ENCODE measurements at places on chromosomes 16 and 17. TPM values are rescaled to one million over a fixed set of nuclear protein-coding genes. Genes with fewer than 3 reads are reported as not detected.

ARL5C gene
- 0.54 TPM for total RNA-seq

KRT24 gene
- total RNA-seq: not detected

MVD gene
- total RNA-seq: 38.2 TPM

- no peak for DNase-seq
These were observed at the start of gene ARHGAP27 for GRCh38 chr17:45432405-45433158. TSS of gene ARHGAP27 (minus strand) at chr17:45432870. CDS start at chr17:45430279, 2,591 bp downstream.

GRCh38 chr17:65886315-65887245, 305.4 kb downstream of the CEP112 start:
- no peak for DNase-seq

GRCh38 chr17:81015136-81015535, 19.8 kb upstream of the BAIAP2 start:
- no peak for DNase-seq

ACSM3 gene
- 67.1 TPM for total RNA-seq

RAMP2 gene
- total RNA-seq: 0.27 TPM

CDH16 gene
- total RNA-seq: not detected

SDR42E1 gene
- total RNA-seq: 2.7 TPM

GRCh38 chr16:12025926-12026325, 49.4 kb downstream of the SNX29 start:
- DNase-seq: no peak

- no peak for DNase-seq
These were observed 1.4 kb downstream of the CENPX start for GRCh38 chr17:82021107-82021899.

DNA sequence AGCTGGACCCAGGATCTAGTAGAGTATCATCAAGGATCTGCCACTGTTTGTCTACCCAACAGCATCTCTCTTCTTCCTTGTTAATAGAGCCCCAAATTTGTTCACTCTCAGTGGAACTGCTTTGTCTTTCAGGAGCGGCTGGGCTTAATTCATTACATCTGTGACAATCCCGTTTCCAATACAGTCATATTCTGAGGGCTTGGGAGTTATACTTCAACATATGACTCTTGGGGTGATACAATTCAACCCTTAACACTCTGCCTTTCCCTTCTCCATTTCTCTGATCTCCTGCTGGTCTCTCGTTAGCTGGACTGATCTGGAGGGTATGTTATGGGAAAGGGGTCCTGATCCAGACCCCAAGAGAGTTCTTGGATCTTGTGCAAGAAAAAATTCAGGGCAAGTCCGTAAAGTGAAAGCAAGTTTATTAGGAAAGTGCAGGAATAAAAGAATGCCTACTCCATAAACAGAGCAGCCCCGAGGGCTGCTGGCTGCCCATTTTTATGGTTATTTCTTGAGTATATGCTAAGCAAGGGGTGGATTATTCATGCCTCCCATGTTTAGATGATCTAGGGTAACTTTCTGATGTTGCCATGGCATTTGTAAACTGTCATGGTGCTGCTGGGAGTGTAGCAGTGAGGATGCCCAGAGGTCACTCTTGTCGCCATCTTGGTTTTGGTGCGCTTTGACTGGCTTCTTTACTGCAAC, 42.4 kb downstream of the IQCK start:
- no peak for DNase-seq

DNA sequence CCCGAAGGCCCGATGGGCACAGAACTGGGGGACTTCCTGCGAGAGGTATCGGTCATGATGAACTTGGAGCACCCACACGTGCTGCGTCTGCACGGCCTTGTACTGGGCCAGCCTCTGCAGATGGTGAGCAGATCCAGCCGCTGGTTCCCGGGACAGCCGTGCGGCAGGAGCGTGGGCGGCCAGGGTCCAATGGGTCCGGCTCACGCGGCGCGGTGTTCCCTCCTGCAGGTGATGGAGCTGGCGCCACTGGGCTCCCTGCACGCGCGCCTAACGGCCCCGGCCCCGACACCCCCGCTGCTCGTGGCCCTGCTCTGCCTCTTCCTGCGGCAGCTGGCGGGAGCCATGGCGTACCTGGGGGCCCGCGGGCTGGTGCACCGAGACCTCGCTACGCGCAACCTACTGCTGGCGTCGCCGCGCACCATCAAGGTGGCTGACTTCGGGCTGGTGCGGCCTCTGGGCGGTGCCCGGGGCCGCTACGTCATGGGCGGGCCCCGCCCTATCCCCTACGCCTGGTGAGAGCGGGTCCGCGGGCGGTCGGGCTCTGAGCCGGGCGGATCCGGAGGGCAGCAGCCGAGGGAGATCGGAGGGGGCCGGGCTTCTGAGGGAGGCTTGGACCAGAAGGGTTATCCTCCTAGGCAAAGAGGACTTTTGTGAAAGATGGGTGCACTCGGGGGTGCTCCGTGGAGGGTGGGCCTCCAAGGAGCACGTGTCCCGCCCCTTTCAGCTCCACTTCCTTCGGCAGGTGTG, 3.0 kb downstream of the TNK1 start:
- DNase-seq: peak; percentile 77

CTRB1 gene
- total RNA-seq: not detected

PYY gene
- total RNA-seq: not detected

DNA sequence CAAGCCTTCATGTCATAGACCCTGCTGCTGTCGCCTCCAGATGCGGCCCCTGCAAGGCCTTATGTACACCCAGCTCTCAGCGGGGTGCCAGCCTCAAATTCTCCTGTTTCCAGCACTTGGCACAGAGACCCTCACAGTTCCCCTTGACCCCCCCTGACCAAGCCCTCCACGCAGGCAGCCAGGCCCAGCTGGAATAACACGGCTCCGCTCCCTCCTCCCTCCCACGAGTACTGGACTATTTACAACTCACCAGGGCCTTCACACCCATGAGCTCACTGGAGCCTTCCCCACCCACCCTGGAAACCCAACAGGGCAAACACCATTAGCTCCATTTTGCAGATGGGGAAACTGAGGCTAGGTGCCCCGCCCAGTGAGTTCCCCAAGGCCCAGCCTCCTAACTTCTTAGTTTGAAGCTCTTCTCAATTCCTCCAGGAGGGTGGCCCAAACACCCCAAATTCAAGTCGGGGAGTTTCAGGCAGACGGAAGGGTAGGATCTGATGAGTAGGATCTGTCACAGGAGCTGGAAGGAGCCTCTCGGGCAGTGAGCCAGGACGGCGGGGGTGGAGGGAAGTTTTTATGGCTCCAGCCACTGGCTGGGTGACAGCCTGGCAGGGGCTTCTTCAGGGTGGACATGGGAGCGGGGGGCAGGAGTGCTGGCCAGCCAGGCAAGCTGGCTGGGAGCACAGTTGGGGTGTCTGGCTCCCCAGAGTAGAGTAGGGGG, 17.5 kb upstream of the DLX4 start:
- no peak for DNase-seq

CDH11 gene
- total RNA-seq: under 0.01 TPM

HCRT gene
- total RNA-seq: not detected

DNA sequence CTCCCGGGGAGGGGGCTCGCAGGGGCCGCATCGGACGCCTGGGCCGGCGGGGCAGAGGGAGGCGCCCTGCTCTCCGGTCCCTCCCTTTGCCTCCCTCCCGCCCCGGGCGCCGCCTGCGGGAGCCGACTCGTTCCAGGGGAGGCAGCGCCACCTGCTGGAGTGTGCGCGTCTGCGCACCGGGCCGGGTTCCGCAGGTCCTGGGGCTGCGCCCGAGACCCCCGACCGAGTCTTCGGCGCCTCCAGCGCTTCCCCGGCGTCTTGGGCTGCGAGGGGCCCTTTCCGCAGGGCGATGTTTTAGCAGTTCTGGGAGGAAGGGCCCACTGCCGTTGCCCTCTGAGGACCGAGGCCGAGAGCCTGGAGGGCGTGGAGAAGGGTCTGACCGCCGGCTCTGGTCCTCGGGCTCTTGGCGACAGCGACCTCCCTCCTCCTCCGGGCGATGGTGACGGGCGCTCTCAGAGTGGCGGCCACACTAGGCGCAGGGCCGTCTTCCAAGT, 106.3 kb downstream of the SEC14L1 start:
- peak; percentile 87 for DNase-seq

GRCh38 chr17:73795730-73796129, 151.5 kb upstream of the SDK2 start:
- no peak for DNase-seq

DNA sequence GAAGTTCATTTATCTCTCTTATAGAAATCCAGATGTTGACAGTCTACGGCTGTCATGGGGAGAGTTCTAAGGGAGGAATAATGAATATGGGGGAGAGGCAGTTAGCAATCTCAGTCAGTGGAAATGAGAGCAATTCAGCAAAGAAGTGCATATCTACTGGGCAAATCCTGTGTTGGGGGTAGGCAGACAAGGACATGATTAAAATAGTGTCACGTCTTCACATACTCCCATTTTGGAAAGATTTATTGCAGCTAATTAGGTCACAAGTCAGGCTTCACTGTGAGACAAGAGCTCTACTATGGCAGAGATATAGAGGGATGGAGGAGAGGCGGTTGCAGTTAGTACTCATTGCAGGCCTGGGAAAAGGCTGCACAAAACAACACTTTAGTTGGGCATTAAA, 29.8 kb downstream of the LRRC36 start:
- no peak for DNase-seq

Data from hematopoietic multipotent progenitor cell (in vitro differentiated cells).